ENCODE measurements at places on chromosomes 4 and X. TPM values are rescaled to one million over a fixed set of nuclear protein-coding genes. Genes with fewer than 3 reads are reported as not detected.

DNA sequence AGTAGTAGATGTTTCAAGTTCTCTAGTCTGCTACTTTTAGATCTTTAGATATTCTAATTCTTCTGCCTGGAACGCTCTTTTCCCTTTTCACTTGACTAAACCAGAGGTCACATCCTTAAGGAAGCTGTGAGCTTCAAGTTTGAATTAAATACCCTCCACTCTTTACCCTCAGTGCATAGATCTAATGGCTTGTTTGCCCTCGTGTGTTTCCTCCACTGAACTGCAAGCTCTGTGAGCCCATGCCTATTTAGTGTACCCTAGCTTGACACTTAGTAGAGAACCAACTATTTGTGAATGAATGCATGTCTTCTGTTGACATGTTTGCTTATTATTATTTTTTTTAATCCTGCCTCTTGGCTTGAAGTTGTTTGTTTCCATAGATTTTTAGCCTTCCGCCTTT, 138.3 kb downstream of the PDE5A start:
- no peak for DNase-seq

- DNase-seq: no peak
These were observed 66.3 kb downstream of the SRPX start for GRCh38 chrX:38154340-38154739.

GRCh38 chrX:70398899-70399298, 24.2 kb upstream of the GDPD2 start:
- no peak for DNase-seq

- DNase-seq: no peak
These were observed 99.8 kb upstream of the NOCT start for GRCh38 chr4:138915756-138916155.

DNA sequence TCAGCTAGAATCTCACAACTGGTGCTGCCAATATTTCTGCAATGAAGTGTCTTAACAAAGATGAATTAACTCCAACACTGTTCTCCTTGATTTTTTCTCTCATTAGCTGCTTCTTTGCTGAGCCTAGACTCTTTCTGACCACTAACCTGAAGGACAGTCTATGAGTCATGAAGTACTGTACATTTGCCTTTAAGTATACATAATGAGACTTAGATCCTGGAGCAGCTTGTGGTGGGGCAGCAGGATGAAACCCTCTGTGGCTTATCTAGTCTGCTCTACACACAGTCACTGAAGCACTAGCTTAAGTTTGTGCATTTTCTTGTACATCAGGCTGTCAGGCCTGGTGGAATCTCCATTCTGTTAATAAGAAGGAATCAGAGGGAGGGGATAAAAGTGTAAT, 307.4 kb upstream of the SMIM31 start:
- no peak for DNase-seq

GRCh38 chr4:40963897-40964478, 214.2 kb downstream of the NSUN7 start:
- DNase-seq: no peak

GRCh38 chr4:166308647-166309046, 435.6 kb downstream of the TLL1 start:
- DNase-seq: no peak

GRCh38 chr4:90159193-90159592, 32.0 kb downstream of the CCSER1 start:
- no peak for DNase-seq

GRCh38 chr4:177937041-177937440, 494.8 kb upstream of the AGA start:
- DNase-seq: no peak

GRCh38 chr4:25467843-25468242, 90.8 kb downstream of the ANAPC4 start:
- DNase-seq: no peak

GRCh38 chr4:7280926-7281690, 88.8 kb downstream of the SORCS2 start:
- DNase-seq: no peak

DNA sequence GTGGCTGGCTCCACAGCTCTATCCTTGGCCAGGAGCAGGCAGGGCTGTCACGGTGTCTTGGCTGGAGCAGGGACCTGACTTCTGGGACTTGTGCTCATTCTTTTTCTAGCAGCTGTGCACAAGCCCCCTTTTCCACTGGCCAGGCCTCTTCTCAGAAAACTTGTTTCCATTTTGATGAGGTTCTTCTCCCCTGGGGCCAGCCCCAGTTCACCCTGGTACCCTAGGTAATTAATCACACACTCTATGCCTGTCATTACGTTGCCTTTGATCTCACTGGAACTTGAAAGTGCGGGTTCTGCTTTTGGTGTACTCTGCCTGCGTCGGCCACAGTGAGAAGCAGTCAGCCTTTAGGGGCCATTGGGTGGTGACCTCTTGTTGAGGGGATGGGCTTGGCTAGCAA, 26.6 kb downstream of the DRD5 start:
- DNase-seq: no peak

DNA sequence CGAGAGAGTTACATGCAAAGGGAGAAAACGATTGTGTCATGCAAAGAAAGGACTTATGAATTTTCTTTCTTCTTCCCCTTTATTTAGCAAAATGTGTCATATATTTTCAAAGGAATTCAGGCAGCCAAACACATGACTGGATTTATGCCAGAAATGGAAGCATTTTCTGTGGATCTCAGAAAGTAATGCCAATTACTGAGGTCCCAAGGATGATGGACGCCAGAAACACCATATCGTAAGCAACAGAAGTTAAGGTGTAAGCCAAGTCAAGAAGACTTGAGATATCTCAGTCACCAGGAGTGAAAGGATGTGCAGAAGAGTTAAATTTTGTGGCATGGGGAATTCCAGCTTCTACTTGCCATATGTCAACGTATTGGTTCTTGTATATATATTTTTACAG, 255.1 kb downstream of the GBA3 start:
- no peak for DNase-seq

DNA sequence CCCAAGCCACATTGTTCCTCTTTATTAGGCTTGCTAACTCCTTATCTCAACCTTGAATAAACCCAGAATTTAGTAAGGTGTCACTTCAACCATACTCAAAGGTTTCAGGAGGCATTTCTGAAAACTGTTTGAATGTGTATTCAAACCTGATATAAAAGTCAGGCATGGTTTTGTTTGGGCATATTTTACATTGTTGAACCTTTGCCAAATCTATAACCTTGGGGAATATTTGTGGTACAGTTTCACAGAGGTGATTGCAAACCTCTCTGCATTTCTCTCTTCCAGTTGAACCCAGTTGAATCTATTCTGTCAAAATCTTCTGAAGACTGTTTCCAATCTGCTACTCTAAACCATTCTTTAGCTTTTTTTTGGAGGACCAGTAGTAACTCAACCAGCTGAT, 409.0 kb downstream of the TECRL start:
- DNase-seq: no peak

Gene SMIM10L2A
- polyA plus RNA-seq: 2.5 TPM

Gene RNF150
- polyA plus RNA-seq: 1.2 TPM

Gene AMOT
- polyA plus RNA-seq: 0.52 TPM

Gene DCAF8L2
- not detected for polyA plus RNA-seq

Gene PAGE2B
- polyA plus RNA-seq: 0.53 TPM

Gene CXCL11
- polyA plus RNA-seq: 2.2 TPM

Gene FAM149A
- polyA plus RNA-seq: 1.3 TPM

Gene FHIP1A
- polyA plus RNA-seq: 0.22 TPM

Data from spleen (tissue), 13 donors.